ENCODE measurements at places on chromosomes 5 and 9.

DNA sequence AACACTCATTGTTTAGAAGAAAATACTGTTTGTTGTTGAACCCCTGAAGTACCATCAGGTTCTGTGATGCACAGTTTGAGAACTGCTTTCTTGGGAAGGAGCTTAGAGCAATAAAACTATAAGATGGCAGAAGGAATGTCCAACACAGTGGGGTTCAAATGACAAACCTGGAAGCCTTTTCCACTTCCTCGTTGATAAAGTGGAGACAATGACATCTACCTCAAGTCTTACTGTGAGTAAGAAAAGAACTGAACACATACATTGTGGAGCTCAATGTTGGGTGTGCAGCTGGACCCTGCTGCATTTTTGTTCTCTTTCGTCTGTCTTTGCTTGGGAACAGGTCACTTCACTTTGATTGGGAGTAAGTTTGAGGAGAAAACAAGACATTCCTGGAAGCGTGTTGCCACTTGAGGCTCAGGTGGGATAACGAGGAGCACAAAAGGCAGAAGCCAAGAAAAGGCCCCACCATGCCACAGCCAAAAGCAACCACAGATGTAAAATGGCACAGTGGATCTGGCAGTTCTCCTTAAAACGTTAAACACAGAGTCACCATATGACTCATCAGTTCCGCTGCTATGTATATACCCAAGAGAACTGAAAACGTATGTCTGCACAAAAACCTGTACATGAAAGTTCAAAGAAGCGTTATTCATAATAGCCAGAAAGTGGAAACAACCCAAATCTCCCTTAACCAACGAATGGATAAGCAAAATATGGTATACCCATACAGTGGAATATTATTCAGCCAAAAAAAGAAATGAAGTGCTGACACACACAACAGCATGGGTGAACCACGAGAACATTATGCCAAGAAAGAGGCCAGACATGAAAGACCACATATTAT is 42.9 kb upstream of the SUB1 start:
- no peak for DNase-seq

DNA sequence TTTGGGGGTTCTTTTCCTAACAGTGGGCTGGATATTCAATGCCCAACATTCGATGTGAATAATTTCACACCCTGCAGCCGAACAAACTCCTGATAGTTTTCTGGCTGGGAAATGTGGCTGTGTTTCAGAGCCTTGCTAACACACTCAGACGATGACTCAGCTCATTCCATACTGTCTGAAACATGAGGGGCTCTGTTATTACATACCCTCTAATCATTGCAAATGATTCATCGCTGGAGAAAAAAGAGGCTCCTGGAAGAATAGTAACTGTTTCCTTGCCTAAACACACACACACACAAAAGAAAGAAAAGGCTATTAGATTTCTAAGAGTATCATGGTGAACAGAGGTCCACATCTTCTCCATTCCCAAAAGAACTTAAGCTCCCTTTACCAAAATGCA is 75.8 kb downstream of the OXCT1 start:
- DNase-seq = no peak

DNA sequence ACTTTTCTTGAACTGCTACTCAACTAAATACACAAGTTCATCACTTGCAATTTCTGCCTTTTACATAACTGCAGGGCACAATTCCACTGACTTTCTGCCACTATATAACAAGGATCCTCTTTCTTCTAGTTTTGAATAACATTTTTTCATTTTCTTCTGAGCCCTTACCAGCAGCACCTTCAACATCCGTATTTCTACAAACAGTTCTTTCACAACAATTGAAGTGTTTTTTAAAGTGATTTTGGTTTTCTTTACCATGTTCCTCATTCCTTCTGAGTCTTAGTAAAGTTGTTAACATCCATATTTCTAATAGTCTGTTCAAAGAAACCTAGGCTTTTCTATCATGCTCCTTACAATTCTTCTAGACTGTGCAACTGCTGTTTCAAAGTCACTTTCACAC is 127.2 kb upstream of the PITX1 start:
- DNase-seq = no peak

DNA sequence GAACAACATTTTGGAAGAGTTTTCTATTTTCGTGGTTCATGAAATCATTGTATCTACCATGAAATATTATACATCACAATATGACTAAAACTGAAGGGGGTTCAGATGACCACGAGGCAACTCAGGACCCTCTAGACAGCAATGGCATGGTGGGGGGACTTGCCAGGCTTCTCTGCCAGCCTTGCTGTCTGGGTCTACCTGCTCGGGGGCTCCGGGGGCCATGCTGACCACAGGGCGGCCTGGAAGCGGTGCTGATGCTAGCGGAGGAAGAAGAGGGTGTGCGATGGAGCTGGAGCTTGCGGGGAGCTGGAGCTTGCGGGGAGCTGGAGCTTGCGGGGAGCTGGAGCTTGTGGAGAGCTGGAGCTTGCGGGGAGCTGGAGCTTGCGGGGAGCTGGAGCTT is 89.2 kb upstream of the IRX4 start:
- no peak for DNase-seq

DNA sequence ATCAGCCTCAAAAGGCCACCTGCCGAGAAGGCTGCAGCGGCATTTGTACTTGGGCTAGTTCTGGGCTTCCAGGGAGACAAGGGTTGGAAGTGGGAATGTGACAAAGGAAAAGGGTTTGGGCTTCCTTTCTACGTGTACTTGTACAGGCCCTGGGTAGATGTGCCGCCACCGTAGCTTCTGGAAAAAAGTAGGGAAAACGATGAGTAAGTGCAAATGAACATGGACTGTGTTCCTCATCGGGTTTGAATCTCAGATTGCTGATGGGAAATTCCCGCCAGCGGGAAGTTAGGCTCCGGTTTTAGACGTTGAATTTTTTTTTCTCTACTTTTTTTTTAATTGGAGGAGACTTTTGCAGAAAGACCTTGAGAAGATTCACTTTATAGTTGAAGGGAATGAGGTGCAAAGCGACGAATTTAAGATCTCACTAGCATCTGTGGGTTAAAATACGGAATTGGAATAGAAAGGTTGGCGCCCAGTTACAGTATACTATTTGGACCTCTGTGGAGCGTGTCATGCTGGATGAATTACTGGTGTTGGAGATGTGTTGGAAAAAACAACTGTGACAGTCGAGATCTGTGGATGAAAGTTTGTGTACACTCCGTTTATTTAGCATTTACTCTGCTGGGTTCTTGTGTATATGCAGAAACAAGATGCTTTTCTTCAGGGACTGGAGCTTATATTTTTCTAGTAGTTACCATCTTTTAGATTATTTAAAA is 1.2 kb downstream of the G3BP1 start:
- DNase-seq = no peak

DNA sequence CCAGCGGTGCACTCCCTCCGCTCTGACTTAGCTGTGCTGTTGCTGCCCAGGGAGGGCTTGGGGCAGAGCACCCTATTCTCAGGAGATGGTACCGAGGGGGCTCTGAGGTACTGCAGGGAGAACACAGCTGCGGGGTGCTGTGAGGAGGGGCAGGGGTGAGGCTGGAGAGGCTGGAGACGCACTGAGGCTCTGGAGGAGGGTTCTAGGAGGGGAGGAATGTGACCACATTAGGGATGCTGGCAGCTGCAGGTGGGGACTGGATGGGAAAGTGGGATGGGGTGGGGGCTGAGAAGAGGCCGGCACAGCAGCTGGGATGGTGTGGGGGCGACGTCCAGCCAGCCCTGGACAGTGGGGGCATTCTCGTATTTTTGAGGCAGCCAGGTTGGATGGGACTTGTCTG is 20.9 kb downstream of the NCS1 start:
- DNase-seq = no peak

DNA sequence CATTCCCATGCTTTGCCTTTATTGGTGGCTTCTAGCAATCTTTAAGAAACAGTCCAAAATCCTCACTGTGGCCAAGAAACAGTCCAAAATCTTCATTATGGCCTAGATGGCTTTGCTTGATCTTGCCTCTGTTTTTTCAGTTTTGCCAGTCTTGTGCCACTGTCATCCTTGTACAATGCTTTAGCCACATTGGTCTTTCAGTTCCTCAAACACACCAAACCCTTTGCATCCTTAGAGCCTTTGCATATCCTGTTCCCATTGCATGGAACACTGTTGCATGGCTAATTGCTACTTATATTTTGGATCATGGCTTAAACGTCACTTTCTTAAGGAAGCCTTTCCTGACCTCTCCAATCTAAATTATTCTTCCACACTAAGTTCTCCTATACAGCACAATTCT is 22.1 kb downstream of the MRRF start:
- DNase-seq = no peak

- DNase-seq = no peak
Measured at GRCh38 chr9:117075636-117076035, 339.2 kb downstream of the ASTN2 start.

DNA sequence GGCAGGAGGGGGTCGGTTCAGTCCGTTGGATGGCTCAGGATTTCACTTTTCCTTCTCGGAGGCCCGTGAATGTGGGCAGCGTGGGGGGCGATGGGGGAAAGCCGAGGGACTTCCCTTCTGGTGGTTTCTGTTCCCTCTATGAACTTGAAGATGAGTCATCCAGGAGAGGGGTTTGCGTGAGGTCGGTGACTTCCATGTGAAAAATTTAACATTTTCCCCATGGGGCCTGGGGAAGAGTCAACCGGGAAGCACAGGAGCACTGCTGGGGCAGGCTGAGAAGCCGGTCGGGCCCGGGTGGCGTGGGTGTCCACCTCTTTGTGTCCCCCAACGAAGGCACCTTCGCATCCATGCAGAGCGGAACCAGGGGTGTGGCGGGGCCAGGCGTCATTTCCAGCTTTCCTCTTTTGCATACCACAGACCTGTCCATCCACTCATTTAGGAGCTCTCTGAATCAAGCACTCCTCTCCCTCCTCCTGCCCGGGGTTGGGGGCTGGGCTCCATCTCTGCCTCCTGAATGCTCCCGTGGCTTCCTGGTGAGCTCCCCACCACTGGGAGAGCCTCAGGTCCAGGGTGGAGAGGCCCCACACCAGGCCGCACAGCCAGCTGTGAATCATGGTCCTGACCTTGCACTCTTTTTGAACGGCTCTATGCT is 68.4 kb downstream of the ANKRD33B start:
- DNase-seq = no peak

DNA sequence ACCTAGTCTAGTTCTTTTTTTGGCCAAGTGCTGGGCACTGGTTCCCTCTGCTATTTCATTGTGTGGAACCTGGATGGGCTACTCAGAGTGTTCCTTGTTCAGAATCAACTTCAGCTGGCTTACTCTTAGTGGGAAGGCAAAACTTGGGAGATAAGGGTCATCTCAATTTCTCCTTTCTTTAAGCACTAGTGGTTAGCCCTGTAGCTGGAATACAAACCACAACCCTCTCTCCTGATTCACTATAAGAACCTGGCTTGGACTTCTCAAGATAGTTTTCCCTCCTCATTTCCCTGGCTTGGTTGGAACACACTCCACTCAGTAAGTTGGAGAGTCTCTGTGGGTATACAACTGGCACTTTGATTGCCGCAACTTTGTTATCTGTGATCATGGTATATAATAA is 35.1 kb downstream of the GRIA1 start:
- DNase-seq = no peak

DNA sequence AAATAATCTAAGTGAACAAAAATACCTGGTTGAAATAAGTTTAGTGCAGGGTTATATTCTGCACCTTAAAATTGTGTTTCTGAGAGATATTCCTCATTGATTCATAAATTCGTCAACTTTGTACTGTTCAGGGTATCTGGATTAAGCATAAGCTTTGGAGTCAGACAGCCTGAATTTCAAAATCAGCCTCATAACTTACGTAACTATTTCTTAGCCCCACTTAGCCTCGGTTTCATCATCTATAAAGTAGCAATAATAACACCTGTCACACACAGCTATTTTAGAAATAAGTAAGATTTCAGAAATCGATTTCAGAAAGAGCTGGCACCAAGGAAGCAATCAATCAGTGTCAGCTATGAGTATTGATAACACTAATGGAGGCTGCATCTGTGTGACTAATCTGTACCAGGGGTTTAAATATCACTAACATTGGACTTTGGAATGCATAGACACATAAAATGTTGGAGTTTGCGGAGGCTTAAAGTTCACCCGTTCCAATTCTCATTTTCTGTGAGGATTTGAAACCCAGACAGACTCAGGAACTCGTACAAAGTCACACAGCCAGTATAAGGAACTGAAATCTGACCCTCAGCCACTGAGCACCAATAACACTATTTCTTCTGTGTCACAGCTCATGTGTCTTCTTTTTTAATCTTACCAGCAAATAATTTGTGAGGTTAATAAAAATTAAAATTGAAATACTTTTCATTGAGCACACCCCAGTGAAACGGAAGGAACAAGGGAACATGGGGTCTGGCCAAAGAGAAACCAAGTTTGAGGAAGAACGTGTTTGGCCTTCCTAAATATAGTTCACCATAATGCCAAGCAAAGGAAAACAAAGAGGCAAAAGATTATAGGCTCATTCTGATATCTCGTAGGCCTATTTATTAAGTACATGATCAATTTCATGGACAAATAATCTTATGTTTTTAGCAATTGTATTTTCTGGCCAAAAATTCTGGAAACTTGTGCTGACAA is 194.4 kb upstream of the PTGER4 start:
- DNase-seq = no peak

DNA sequence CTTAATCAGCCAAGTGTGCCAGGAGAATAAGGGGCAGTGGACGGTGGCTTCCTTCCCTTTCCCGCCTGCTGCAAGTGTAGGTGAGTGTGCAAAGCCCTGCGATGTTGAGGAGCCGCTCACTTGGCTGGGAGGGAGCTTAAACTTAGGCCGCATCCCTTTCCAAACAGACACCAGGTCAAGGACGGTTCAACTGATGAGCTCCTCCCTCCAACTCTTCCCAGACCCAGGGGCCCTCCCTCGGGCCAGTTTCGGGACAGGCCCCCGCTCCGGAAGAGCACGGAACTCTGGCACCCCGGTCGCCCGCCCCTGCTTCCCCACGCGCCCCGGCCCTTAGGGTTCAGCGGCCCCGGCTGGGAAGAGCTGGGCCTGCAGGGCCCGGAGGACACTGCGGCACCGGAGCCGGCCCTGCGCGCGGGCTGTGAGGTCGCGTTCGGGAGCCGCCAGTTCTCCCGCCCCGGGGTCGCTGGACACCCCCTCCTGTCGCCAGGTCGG is 481 bp downstream of the MRPL36 start:
- peak; percentile 47 for DNase-seq

DNA sequence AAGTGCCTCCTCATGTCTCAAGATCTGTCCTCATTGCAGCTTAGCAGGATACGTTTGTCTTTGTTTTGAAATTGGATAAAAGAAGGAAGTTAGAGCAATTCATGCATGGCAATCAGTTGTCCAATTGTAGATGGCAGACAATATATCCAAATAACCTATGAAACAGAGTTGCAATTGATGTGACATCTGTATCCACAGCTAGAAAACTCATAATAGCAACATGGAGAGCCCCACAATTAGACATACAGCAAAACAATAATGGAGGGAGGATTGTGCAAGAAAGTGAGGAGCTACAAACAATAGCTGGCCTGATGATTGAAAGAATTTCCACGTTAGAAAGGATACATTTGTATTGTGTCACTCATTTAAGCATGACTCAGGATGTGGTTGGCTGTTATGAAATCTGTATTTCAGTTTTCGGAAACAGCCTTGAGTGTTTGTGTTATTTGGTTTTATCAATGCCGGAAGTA is 132.0 kb downstream of the FAM174A start:
- no peak for DNase-seq

GRCh38 chr5:108818613-108819272 is 71.0 kb downstream of the FER start:
- DNase-seq = no peak

- no peak for DNase-seq
Measured at GRCh38 chr9:130518233-130518632, 61.1 kb upstream of the FUBP3 start.

- DNase-seq = no peak
Measured at GRCh38 chr9:80811656-80812055, 877.7 kb downstream of the TLE1 start.

All from HuH-7.5 (cell line).